ENCODE measurements at places on chromosomes 3 and 15.

DNA sequence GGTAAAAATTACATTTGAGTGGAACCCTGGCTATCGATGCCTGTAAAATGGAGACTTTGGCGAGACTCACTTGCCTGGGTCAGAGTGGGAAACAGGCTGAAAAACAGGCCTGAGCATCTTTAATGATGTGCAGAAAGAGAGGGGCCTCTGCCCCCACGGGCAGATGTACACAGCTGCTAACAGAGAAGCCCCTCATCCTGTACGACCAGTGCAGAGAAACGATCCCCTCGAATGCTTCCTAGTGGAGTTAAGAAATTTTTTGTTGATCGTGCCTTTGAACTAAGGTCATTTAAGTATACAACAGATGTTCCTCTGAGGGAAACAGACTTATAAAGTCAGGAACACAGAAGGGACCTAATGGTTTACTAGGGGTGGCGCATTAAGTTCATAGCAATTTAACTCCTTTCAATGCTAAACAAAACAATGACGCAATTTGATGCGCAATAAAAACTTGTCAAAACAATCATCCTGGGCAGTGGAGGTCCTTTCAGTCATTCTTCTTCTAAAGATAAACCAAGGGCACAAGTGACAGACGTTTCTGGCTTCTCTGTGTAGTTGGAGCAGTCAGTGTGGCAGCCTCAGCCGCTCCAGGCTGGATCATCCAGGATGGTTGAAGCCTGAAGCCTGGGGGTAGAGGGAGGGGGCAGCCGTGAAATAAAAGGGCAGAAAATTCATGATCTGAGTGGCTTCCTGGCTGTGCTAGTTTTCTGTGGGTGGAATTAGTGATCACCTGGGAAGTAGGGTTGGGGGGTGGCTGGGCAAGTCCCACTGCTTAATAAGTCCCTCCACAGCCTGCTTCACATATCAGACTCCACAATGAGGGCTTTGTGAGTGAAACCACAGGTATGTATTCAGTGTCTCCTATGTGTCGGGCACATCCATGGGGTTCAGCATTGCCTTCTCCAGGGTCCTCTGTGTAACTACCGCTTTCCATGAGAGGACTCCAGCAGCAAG is 50.8 kb upstream of the MRPS22 start:
- no peak for DNase-seq

DNA sequence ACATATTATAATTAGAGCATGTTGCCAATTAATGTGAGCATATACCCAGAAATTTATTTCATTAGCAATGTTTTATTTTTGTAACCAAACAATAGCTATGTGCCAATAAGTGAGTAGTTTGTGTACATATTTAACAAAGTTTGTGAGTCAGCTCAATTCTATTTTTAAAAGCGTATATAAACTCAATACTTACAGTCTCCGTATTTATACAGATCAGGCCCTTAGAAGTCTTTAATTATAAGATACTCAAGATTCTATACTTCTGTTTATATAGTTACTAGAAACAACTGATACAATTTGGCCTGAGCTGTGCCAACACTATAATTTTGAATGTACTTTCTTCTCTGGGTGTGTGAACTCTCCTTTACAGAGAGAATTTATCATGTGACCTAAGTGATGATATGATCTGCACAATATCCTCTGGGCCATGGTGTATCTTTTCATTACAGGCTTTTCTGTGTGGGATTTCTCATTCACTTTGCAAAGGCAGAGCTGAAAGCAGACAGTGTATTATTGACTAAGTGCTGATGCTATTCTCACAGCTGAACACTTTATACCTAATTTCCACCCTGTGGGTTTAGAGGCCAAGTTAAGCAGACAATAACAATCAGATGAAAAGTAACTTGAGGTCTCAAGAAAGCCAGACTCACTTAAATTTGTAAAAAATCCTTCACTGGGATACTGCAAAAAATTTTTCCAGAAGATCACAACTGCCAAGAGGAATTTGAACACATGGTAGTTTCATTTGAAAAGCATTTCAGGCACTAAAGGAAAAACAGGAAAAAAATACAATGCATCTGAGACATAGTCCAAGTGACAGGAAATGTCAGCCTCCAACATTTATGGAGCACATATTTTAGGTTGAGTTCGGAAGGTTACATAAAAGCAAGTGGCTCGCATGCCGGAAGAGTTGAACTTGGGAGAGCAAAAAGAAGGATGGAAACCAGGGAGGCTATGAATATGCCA is 277.9 kb upstream of the SEMA6D start:
- DNase-seq = no peak

- DNase-seq = peak; percentile 24
These were observed 1.2 kb downstream of the NT5DC2 start for GRCh38 chr3:52532517-52532837.

DNA sequence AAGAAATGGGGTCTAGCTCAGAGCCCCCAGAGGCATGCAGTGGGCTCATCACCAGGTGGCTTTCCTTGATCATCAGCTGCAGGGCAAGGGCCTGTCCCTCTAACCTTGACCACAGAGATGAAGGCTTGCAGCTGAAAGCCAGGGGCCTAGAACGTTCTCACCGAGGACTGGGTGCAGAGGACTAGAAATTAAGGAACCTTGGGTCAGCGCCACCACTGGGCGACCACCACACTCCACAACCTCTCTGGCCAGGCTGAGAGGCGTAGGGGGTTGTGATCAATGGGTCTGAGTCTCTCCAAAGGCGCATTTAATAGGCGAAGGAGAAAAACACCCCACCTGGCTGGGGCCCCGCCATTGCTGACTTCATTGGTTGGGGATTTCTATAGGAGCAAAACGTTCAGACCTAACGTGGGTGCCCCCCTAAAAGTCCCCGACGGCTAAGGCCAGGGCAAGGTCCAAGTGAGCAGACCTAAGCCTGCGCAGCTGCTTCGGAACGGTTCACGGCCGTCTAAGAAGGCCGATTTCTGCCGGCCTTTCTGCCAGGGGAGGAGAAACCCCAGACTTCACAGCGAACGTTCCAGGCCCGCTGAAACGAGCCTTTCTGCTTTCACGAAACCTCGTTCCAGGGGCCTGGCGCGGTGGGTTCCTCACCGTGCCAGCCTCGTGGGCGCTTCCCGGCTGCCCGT is 915 bp downstream of the BCL2L10 start:
- no peak for DNase-seq

GRCh38 chr3:188506446-188506845 is 352.5 kb downstream of the LPP start:
- no peak for DNase-seq

DNA sequence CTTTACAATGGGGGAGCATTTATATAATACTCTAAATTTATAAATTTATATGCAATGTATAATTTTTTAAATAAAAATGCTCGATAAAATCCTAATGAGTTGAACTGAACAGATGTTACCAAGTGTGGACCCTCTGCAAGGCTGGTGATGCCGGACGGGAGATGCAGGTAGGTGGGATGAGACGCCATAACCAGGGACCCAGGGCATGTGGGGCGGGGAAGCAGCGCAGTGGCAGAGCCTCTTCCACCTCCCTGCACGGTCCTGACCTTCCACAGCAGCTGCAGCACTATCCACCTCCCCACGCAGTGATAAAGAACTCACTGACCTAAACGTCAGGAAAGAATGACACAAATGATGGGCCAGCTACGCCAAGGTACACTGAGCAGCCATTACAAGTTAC is 12.8 kb downstream of the PCSK6 start:
- DNase-seq = no peak

DNA sequence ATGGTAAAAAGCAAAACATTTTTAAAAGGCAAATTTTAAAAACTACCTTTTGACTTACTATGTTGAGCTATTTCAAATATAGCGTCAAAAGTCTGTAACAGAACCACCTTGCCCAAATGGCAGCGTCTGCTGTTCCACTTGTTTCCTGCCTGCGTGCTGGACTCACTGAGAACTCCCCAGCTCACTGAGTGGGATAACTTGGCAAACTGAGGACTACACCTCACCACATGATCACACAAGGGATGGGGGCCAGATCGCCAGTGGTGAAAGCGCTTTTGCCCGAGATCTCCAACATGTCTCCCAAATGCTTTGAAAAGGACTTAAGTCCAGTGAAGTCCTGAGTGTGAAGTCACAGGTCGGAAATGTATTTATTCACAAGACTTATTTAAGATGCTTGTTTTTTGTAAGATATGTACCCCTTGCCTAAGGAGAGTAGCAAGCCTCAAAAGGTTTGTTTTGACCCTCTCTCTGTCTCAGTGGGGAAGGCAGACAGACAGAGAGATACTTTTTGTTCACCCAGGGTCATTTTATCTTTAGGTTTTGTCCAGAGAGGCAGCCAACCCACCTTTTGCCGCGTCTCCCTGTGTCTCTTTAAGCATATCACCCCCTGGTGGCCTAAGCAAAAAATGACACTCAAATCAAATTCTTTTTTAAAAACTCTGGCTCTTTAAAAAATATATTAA is 192.6 kb downstream of the PDZRN3 start:
- no peak for DNase-seq

DNA sequence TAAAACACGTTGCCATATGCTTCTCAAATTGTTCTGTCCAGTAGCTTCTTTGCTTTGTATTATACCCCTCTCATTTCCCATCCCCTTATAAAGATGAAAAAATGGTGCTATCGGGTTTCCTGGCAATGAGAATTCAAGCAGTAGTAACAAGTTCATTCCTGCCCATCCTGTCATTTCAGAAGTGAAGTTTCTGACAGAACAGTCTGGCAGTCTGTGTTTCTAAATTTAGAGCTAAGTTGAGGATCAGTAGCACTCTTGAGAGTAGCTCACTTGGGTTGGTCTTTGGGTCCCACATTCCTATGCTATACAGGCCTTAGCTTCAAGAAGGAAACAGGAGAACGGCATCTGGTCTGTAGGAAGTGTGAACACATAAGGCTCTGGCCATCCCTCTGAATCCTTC is 134.6 kb downstream of the GHSR start:
- DNase-seq = no peak

DNA sequence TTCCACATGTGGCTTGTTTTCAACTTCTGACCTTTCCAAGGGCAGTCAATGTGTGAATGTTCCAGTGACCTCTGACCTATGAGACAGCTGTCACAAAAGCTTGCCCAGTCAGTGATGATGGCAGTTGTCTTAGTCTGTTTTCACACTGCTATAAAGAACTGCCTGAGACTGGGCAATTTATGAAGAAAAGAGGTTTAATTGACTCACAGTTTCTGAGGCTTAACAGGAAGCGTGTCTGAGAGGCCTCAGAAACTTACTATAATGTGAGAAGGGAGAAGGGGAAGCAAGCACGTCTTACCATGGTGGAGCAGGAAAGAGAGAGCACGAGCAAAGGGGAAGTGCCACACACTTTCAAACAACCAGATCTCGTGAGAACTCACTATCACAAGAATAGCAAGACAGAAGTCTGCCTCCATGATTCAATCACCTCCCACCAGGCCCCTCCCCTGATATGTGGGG is 95.6 kb downstream of the ECT2 start:
- DNase-seq = no peak

- DNase-seq = no peak
These were observed 1221.5 kb upstream of the ALCAM start for GRCh38 chr3:104145164-104145563.

- no peak for DNase-seq
These were observed 1.1 kb downstream of the CCR2 start for GRCh38 chr3:46354984-46355383.

- no peak for DNase-seq
These were observed 224.7 kb downstream of the KLF13 start for GRCh38 chr15:31551323-31551722.

GRCh38 chr3:79928687-79929408 is 161.1 kb upstream of the ROBO1 start:
- DNase-seq = no peak

GRCh38 chr15:29675791-29676301 is 146.4 kb downstream of the TJP1 start:
- no peak for DNase-seq

DNA sequence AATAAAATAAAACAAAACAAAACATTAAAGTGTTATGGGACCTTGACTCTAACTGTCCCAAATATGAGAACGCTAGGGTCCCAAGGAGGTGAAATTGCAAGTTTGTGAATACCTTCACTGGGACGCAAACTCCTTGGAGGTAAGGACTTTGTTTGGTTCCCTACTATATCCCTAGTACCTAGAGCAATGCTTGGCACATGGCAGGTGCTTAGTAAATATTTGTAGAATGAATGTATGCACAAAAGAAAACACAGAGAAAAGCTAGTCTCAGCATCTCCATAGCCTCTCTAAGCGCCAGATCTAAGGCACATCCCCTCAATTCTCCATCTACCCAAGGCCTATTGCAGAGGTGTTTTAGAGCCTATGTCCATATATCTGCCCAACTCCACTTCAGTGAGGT is 30.5 kb downstream of the GPR176 start:
- no peak for DNase-seq

- DNase-seq = no peak
These were observed 144.4 kb upstream of the IGF1R start for GRCh38 chr15:98503970-98504369.

DNA sequence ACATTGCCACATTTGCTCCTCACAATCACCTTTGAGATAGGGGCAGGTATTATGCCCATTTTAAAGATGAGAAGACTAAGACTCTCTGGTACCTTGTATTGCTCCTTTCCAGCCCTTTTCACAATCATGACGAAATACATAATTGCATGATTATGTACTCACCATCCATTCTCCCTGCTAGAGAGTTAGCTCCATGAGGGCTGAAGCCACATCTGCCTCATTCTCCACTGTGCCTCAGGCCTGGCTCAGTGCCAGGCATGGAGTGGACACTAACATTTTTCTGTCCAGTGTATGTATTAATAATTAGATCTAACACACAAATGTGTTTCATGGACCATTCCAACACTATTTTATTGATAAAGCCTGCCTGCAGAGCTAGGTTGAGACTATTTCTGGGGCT is 191.4 kb downstream of the MINAR1 start:
- no peak for DNase-seq
